Testis (tissue), 5 donors: ENCODE measurements at places on chromosomes 2 and 18.

- DNase-seq, result peak; percentile 21
These were observed 292.5 kb upstream of the TRIB2 start for GRCh38 chr2:12424219-12424618.

- DNase-seq, result no peak
These were observed 226.8 kb upstream of the PXDN start for GRCh38 chr2:1971124-1971523.

GRCh38 chr18:40863801-40864200 lies 1091.2 kb upstream of the PIK3C3 start:
- DNase-seq, result no peak

- DNase-seq, result no peak
These were observed 27.9 kb downstream of the CCDC88A start for GRCh38 chr2:55391615-55392242.

GRCh38 chr2:216956820-216957493 lies 97.1 kb upstream of the TNP1 start:
- DNase-seq, result no peak

- DNase-seq, result peak; percentile 63
These were observed 41.6 kb downstream of the PKDCC start for GRCh38 chr2:42089340-42089925.

- DNase-seq, result no peak
These were observed 113.0 kb upstream of the SLC1A4 start for GRCh38 chr2:64876137-64876647.
